ENCODE measurements at places on chromosomes 12 and 14. TPM values are rescaled to one million over a fixed set of nuclear protein-coding genes. Genes with fewer than 3 reads are reported as not detected.

- DNase-seq: no peak
Measured at GRCh38 chr14:93744876-93745275, 43.4 kb downstream of the PRIMA1 start.

DNA sequence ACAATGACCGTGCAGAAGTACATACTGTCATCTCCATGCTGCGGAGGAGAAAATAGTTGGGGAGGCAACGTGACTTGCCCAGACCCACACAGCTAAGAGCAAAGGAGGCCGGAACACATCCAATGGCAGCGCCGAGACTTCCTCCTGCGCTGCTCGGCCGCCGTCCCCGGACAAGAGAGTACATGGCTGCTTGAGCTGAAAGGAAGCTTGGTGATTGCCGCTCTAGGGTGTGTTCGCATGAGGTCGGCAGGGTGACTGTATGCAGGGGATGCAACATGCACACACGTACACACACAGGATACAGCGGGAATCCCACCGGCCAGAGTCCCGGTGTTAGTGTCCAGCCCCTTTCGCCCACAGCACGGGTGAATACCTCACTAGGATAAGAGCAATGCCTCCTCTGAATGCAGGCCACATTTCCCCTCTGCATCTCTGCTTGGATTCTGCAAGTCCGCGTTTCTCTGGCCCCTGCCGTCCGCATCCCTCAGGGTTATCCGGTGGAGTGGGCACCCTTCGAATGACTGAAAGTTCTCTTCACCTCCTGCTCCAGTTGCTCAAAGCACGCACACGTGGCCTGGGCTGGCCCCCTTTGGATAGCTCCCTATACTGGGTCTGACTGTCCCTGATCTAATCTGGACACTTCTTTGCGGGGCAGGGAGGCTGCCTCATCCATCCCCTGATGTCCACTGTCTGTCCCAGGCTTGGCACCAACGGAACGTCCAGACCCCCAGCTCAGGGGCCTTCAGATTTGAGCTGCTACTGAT is 78.8 kb downstream of the GSC start:
- DNase-seq: no peak

DNA sequence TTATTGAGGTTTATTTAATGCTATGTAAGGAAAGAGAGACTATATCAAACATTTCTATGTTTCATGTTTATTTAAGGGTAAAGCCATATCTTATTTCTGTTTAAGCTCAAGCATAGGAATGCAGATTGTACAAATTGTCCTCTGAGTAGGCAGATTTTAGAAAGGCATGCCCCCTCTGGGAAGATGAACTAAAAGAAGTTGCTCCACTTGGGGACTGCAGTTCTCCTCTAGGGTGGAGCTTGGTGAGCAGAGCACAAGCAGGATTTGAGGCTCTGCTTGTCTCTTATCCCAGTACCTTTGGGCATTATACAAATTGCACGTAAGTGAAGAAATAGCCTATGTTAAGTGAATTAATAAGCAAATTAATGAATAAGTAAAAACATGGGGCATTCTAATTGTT is 96.2 kb upstream of the PDE3A start:
- DNase-seq: no peak

- no peak for DNase-seq
Measured at GRCh38 chr12:8572507-8572906, 31.8 kb upstream of the CLEC4E start.

- no peak for DNase-seq
Measured at GRCh38 chr14:69945347-69945746, 66.1 kb downstream of the SMOC1 start.

- no peak for DNase-seq
Measured at GRCh38 chr12:69055706-69056105, 122.7 kb upstream of the CPM start.

- DNase-seq: no peak
Measured at GRCh38 chr12:103855036-103855712, 14.1 kb upstream of the NT5DC3 start.

DNA sequence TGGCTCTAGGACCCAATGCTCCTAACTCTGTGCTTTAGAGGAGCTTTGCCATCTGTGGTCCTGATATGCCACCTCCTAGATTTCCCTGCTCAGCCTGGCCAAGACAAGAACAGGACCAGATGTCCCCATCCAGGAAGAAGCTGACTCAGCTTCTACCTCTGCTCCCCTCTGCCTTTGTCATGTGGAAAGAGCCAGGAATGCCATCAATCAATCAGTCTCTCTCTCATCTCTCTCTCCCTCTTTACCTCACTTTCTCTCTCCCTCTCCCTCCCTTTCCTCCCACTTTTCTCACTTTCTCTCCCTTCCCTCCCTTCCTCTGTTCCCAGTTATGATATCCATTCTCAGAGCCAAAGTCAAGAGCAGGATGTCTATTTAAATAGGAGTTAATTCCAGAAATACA is 892.5 kb upstream of the TMEM132C start:
- DNase-seq: no peak

- no peak for DNase-seq
Measured at GRCh38 chr12:80195074-80195726, 95.9 kb downstream of the OTOGL start.

- no peak for DNase-seq
Measured at GRCh38 chr14:101707068-101707842, 54.3 kb upstream of the PPP2R5C start.

- DNase-seq: no peak
Measured at GRCh38 chr14:100586153-100586402, 1.1 kb downstream of the BEGAIN start.

DNA sequence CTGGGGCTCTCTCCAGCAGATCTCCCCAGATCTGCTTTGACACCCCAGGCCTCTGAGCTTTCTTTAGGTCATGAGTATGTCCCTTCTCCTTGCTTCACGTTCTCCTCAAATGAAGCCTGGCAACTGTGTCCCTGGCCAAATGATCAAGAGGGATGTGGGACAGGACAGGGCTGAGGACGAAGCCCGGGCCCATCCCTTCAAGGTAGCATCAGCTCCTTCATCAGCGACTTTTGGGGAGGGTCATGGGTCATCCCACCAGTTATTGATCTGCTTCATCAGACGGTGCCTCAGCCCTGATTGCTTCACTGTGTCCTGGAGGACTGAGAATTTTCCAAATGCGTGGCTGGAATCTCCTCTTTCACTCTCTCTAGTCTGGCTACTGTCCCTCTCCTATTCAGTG is 32.3 kb downstream of the ACADS start:
- no peak for DNase-seq

- no peak for DNase-seq
Measured at GRCh38 chr12:24591715-24592440, 357.0 kb downstream of the BCAT1 start.

DNA sequence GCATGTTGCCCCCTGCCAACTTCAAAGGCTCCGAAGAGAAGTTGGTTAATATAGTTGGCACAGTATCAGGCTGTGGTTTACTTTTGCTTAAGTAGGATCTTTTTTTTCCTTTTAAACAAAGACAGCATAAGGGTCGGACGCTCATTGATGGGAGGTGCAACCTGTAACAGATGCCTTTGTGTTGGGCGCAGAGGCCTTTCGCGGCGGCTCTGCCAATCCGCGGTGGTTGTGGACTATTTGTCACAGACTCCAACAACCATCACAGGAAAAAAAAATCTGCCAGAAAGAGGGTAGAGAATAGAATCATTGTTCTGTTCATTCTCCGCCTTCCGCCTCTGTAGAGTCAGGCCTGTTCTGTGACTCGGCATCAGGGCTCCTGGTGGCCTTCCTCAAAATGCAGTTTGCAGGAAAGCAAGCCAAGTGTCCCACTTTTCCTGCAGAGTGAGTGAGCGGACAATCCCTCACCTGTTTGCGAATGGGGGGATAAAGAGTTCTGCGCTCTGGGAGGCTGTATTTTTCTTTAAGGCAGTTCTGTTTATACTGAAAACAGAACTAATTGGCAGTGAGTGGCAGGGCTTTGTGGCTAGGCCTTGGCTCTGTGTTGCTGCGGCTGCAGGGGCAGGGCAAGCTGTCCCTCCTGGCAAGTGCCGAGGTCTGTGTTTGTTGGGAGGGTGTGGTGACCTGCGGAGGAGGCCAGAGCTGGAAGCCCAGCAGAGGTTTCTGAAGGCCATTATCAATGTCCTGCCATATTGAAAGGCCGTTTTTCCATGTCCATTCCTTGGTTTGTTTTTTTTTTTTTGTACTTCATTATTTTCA is 83.0 kb upstream of the PIWIL1 start:
- DNase-seq: no peak

DNA sequence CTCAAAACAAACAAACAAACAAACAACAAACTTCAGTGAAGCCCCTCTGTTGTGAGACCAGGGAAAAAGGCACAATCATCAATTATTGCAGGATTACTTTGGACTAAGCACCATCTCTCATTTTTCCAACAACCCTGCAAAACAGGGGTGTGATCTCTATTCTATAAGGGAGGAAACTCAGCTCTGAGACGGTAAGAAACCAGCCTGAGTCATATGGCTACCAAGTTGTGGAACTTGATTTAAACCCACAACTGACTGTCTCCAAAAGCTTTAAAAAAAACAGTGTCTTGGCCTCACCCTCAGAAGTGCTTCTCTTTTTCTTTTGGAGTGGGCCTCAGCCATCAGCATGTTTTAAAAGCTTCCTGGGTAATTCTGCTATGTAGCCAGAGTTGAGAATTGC is 49.8 kb downstream of the RIN3 start:
- no peak for DNase-seq

The TMEM229B gene
- total RNA-seq: 2.1 TPM

The PLEKHG7 gene
- not detected for total RNA-seq

The KRT6A gene
- not detected for total RNA-seq

The SLC6A13 gene
- total RNA-seq: not detected

The SPSB2 gene
- 19.1 TPM for total RNA-seq

The VRTN gene
- not detected for total RNA-seq

The FAM90A1 gene
- not detected for total RNA-seq

The ARL1 gene
- 56.1 TPM for total RNA-seq

The KRT86 gene
- not detected for total RNA-seq
